Activated naive CD4-positive, alpha-beta T cell treated with anti-CD3 and anti-CD28 coated beads, Interleukin-2, amount 50 U/mL, for 72 hours (primary cell): ENCODE measurements at places on chromosomes 13 and 19. TPM values are rescaled to one million over a fixed set of nuclear protein-coding genes. Genes with fewer than 3 reads are reported as not detected.

- DNase-seq, result no peak
Observed at GRCh38 chr19:42081584-42082203, 5.7 kb downstream of the ZNF574 start.

GRCh38 chr19:48568345-48568886, 16.4 kb downstream of the SULT2B1 start:
- no peak for DNase-seq

- DNase-seq, result no peak
Observed at GRCh38 chr19:21468791-21469190, 36.6 kb upstream of the ZNF429 start.

- no peak for DNase-seq
Observed at GRCh38 chr13:24224232-24224680, 63.7 kb downstream of the SPATA13 start.

DNA sequence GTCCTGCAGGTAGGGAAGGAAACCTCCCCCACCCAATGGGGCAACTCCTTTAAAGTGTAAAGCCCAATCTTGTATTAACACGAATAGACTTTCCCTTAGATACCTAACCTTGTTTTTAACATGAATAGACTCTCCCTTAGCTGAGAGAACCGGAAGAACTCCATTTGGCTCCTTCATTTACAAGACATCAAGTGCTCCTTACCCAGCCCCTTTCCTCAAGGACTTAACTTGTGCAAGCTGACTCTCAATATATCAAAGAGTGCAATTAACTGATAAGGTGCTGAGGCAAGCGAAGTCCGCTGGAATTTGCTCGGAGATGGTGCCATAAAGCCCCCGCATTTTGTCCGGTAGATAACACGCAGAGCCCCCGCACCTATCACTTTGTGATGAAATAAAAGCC, 9.9 kb upstream of the ZNF90 start:
- no peak for DNase-seq

DNA sequence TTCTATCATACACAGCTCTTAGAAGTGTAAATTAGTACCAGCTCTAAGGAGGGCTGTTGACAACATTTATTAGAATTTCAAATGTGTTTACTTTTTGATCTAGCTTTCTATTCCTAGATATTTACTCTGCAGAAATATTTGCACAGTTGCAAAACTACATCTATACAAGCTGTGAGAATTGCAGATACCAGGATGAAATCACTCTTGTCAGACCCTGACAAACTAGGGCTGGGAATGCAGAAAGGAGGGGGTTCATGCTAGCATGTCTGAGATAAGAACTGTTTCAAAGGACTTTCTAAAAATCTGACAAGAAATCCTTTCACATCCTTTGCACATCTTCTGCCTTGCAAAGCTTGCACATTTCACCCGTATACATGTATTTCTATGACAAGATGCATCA, 11.8 kb upstream of the PABPC3 start:
- no peak for DNase-seq

DNA sequence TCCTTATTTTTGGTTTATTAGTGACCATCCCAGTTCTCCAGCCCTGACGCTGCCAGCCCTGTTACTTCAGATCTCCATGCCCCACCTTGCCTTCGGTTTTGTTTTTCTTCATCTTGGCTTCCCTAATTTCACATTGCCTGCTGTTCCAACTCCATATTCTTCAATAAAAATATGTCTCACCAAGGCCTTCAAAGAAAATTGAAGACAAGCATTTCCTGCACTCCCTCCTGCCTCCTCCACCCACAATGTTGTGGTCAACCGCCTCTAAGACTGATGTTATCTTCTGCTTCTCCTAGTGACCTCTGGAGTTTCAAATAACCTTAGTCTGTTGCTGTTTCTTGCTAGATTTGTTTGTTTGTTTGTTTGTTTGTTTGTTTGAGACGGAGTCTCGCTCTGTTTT, 14.6 kb downstream of the PLD3 start:
- no peak for DNase-seq

DNA sequence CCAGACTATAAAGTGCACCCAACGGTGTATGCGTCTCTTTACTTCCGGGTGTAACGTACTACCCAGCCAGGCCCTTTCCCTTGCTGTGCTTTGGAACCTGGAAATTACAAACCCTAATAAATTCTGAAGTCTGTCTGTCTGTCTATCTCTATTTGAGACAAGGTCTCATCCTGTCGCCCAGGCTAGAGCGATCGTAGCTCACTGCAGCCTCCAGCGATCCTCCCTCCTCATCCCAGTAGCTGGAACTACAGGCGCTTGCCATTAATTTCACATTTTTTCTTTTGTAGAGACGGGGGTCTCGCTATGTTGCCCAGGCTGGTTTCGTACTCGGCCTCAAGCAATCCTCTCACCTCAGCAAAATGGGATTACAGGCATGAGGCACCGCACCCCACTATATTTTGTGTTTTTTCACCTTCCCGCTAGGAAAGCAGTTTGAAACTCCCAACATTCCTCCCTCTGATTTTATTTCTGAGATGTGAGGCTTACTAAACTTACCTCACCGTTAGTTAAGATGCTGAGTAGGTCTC, 469 bp upstream of the RNF6 start:
- DNase-seq, result no peak

- DNase-seq, result no peak
Observed at GRCh38 chr13:33554919-33555791, 262.8 kb upstream of the RFC3 start.

DNA sequence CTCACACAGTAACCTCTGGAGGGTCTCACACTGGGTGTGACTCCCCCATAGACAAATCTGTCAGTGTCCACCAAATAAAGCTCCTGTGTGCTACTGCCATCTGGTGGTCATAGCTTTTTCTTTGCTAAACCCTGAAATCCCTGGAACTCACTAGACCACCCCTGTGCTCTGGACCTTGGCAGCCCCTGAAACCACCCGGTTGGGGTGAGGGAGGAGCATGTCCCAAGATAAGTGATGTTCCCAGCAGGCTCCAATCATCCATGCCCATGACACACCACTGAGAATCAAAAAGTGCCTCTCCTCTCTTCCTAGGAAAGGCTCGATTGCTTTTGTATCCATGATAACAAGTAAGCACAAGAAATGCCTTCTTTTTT, 6.5 kb upstream of the HSD17B14 start:
- peak; percentile 65 for DNase-seq

DNA sequence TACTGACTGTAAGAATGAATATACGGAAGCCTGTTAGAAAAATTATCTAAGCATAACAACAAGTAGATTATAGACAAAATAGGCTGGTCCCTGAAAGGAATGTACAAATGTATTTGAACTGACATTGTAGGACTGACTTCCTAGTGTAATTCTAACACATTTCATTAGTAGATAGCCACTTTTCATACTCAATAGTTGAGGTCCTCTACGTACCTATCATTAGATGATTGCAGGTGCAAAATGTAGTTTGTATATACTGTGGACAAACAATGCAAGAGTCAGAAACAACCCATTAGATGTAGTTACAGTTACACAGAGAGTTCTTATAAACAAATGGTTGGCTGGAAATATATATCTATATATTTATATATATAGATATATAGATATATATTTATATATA, 402.3 kb upstream of the SLITRK6 start:
- no peak for DNase-seq

- DNase-seq, result no peak
Observed at GRCh38 chr19:51690454-51691073, 2.6 kb upstream of the SPACA6 start.

DNA sequence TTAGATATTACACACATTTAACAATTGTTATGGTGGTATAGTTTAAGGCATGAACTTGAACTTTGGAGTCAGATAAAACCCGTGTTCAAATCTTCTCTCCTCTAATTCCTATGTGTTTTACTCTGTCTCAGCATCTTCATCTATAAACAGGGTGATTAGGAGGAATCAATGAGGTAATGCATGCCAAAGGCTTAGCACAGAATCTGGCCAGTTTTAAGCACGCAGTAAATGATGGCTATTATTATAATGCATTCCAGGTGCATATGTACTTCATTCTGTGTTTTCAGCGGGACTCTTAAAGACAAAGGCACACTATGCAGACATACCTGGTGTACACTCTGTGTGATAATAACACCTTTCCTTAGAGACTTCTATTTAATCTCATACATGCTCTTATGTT, 88.0 kb upstream of the FRY start:
- no peak for DNase-seq

DNA sequence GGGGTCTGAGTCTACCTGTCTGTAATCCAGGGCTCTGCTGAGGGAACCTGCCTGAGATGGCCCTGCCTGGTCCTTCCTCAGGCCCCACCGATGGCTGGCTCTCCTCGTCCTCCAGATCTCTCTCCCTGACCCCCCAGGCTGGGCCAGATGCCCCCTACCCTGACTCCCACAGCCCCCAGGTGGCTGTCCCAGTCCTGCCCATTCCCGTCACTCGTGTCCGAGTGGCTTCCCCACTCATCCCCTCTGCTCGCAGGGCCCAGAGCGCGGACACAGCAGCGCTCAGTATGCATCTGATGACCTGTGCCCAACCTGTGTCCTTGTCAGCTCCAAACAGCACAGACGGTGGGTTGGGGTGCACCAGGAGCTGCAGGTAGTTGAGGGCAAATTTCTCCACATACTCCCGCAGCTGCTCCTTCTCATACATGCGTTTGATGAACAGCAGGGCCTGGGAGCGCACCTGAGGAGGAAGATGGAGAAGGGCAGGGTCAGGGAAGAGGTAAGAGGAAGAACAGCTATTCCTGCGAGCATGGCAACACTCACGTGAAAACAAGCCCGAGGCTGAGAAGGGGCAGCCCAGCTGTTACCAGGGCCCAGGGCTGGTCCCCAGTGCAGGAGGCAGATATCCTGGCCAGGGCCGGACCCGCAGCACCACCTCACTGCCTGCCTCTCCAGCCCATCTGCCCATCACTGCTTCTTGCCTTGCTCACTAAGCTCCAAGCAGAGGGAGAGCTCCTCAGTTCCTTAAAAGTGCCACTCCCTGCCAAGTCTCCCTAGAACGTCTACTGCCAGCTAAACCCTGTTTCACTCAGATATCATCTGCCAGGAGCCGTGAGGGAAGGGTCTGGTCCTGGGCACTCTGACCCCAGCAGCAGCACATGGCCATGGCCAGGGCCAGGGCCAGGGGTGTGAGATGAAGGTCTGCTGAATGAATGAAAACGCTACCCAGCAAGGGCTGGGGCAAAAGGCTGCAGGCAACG, 11.1 kb upstream of the RSPH6A start:
- no peak for DNase-seq

DNA sequence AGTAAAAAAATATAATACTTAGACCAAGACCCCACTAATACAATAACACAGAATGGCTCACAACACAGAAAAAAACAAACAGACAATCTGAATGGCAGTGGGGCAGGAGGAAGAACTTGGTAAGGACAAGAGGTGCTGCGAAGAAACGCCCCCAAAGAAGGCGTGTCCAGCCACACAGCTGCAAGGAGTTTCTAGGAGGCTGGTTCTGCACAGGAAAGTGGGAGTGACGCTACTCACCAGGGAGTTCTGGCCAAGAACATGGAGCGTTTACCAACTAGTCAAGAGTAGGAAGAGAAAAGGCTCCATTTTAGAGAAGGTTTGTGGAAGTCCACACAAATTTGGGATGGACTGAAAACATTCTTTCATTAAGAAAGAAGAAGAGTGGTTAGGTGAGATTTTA, 95.3 kb upstream of the SLC15A1 start:
- DNase-seq, result no peak

DNA sequence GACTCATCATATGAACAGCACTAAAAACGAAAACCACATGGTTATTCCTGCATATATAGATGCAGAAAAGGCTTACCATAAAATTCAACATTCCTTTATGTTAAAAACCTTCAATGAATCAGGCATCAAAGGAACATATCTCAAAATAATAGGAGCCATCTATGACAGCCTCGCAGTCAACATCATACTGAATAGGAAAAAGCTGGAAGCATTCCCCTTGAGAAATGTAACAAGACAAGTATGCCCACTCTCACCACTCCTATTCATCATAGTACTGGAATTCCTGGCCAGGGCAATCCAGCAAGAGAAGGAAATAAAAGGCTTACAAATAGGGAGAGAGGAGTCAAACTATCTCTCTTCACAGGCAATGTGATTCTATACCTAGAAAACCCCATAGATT, 179.6 kb upstream of the HTR2A start:
- no peak for DNase-seq

GRCh38 chr13:95267662-95268342, 33.4 kb downstream of the ABCC4 start:
- DNase-seq, result no peak

- DNase-seq, result no peak
Observed at GRCh38 chr13:97432232-97432916, 1.6 kb upstream of the RAP2A start.

DNA sequence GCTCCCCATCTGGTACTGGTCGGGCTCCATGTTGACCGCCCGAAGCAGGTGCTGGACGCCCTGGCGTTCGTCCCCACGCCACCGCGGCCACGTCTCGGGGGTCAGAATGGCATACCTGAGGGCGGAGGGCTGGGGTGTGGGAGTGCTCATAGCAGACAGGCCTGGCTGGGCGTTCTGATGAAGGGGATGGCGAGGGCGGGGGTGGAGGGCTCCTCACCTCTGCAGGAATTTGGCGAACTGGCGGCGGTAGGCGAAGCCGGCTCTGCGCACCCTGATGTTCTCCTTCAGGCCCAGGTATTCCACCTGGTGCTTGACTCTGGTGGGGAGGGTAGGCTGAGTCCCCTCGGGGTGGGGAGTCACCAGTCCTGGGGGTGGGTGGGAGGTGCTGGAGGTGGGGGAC, 22.3 kb upstream of the ZNF414 start:
- DNase-seq, result no peak

- DNase-seq, result no peak
Observed at GRCh38 chr19:28489776-28490175, 723.2 kb downstream of the UQCRFS1 start.

- no peak for DNase-seq
Observed at GRCh38 chr19:35002037-35002535, 2.0 kb downstream of the GRAMD1A start.

- no peak for DNase-seq
Observed at GRCh38 chr13:61927648-61928047, 512.0 kb upstream of the PCDH20 start.

The SPACA4 gene
- total RNA-seq, result not detected

The F10 gene
- not detected for total RNA-seq

The DIRAS1 gene
- total RNA-seq, result 0.72 TPM

The PTGER1 gene
- 0.97 TPM for total RNA-seq

The C13orf42 gene
- total RNA-seq, result not detected

The AKAP8 gene
- 41.1 TPM for total RNA-seq

The SIGLEC9 gene
- total RNA-seq, result 0.87 TPM

The TYROBP gene
- not detected for total RNA-seq

The CLEC11A gene
- 0.55 TPM for total RNA-seq

The FBXL12 gene
- 30.7 TPM for total RNA-seq

The KLF16 gene
- 20.5 TPM for total RNA-seq

The FCAR gene
- not detected for total RNA-seq

The OLFM2 gene
- 1.7 TPM for total RNA-seq
